ENCODE measurements at places on chromosomes 12 and 14. TPM values are rescaled to one million over a fixed set of nuclear protein-coding genes. Genes with fewer than 3 reads are reported as not detected.

GRCh38 chr14:101903111-101903561, 61.2 kb upstream of the DYNC1H1 start:
- no peak for DNase-seq

GRCh38 chr14:94617988-94618822, 6.0 kb downstream of the SERPINA3 start:
- DNase-seq: no peak

OR4E2 gene
- total RNA-seq: not detected

DNA sequence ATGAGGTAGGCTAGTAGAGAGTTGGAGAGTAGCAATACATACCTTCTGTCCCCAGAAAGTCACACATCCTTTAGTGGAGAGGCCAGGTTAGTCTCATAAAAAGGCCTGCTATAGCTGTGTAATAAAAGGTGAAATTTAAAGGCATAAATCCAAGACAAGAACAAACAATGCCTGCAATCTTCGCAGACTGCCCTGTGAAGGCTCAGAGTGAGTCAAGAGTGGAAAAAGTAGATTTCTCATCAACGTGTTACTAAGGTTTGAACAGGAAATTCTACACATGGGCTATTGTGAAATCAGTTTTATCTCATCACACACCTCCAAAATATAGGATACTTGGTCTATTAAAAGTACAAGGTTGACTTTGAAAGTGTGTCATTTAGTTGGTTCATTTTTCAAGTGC, at the start of gene KLRC1:
Gene KLRC1 (minus strand): TSS at position 222 of the 400 bp plus-strand sequence. CDS start 2,221 bp downstream, outside the sequence.
- no peak for DNase-seq

GRCh38 chr12:132219323-132219722, 75.1 kb downstream of the NOC4L start:
- no peak for DNase-seq

ARHGDIB gene
- total RNA-seq: 17.2 TPM

PKP2 gene
- 21.7 TPM for total RNA-seq

- no peak for DNase-seq
These were observed 110.2 kb downstream of the DPF3 start for GRCh38 chr14:72783741-72784140.

DNA sequence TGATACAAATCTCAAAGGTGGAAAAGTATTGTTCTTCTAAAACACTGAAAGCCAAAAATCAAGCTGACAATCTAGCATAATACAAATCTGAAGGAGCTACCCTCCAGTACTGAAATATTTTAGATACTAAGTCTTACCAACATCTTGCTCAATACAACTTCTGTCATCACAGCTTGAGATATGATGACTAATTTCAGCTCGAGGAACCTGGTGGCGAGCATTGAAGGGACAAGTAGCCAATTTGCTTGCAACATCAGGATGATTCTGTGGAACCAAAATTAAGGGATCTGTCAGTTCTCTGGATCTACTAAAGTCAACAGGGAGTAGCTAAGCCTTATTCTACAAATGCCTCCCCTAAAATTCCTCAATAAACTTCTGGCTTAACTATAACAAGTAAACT, 10.4 kb downstream of the GTSF1 start:
- DNase-seq: no peak

- no peak for DNase-seq
These were observed 48.9 kb downstream of the HRK start for GRCh38 chr12:116832353-116832752.

DNA sequence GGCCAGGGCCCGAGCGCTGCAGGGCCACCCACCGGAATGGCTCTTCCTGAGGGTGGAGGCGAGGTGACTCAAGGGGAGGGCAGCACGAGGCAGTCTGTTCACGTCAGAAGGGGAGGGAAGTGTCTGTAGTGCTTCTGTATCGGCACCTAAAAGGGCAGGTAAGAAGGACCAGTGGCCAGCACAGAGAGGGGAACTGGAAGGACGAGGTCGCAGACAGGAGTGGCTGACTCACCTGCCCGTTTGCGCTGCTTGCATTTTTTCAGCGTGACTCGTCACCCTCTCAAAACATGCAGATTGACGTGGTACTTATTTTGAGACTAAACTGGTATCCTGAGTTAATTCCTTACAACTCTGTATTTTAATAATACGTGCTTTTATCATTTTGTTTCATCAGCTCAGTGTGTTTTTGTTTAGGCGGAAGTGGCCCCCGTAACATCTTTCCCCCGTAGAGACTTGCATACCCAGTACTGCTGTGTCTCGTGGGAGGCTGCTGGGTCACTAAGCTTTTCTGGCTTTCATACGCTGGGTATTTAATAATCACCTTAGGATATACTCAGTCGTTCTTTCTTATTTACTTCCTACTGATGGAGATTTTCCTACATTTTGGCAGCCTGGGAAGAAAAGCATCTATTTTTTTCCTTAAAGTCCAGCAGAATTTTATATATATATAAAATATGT, 26.4 kb downstream of the SFSWAP start:
- DNase-seq: no peak

NOPCHAP1 gene
- 9.3 TPM for total RNA-seq

DNA sequence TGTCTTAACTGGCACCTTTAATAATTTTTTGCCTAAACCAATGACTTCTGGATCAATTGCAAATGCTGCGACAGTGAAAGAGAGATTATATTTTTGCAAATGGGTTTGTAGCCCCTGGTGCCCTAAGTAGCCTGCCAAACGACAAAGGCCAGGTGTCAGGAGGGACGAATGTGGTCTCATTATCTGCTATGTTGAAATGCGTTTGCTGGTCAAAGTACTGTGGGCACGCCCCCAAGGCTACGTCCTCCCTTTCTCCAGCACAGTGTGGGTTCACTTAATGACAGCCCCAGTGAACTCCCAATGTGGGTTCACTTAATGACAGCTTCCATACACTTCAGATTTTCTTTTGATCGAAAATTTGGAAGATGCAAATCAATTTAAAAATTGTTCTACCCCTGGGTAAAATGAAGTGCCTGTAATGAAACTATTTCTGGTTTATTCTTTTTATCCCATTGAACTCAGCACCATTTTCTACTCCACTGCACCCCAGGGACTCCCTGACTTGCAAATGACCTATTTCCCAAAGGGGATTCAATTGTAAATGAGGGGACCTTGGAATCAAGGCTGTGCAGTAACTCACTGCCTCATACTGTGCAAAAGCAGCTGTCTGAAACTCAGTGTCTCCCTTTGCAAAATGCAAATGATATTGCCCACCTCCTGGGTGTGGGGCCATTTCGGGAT, 1.4 kb downstream of the SERPINA11 start:
- DNase-seq: no peak

MEG3 gene
- 4.0 TPM for total RNA-seq

- no peak for DNase-seq
These were observed 727.6 kb downstream of the VRK1 start for GRCh38 chr14:97524589-97525319.

DNA sequence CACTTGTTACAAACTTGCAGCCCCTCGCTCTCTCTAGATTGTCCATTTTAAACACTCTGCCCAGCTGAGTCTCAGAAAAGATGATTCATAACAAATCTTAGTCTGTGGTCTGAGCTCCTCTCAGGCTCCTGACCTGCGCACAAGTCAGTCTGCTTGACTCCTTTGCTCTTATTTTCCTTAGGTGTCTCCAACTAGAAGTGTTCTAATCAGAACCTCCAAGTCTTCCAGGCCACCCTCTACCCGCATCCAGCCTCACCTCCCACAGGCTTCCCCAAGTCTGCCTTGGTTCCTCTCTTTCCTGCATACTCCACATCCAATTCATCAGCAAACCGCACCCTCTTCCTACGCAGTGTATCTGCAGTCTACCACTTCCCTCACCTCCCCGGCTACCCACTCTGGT, 42.4 kb upstream of the BDKRB2 start:
- DNase-seq: no peak

GRCh38 chr12:116595186-116595585, 36.0 kb downstream of the MAP1LC3B2 start:
- no peak for DNase-seq

DNA sequence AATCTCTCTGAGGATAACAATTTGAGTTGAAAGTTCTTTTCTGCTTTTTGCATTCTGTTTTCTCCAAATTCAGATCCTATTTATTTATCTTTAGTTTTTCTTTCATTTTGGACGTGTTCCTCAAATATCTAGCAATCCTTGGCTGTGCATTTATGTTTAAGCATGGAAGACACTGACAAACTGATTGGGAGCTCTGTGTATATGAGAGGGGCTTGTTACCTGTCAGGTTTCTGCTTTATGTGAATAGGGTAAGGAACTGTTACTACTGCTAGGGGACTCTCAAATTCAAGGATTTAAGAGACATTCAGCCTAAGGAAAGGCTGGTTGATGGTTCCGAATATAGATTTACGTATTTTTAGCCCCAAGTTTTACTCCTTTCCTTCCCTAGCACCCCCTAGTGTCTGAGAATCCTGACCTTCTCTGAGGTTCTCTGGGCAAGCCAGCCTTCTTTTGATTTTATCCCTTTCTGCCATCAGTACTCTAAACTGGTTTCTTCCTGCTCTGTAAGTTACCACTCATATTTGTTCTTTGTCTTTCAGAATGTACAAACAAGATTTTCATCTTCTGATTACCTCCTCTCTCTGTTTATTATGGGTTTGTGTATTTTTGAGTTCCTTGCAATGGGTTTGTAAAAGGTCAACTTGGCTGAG, 30.5 kb downstream of the YLPM1 start:
- DNase-seq: no peak

KLRD1 gene
- 2.3 TPM for total RNA-seq

RIPK3 gene
- total RNA-seq: 21.4 TPM

DNA sequence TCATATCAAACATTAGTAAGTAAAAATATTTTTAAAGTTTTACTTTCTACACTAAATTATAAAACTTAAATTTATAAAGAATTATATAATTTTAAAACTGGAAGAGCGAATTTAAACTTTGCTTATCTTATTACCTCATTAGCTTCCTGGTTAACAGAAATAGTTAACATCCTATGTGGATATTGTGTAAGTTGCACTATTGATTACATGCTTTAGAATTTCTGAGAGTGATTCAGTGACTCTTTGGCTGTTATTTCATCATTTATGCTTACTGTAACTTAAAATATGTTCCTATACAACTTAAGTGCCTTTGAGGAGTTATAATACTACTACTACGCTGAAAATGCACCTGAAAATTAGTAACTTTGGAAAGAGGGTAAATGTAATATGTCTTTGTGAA, 101.4 kb downstream of the FOXA1 start:
- no peak for DNase-seq

DNA sequence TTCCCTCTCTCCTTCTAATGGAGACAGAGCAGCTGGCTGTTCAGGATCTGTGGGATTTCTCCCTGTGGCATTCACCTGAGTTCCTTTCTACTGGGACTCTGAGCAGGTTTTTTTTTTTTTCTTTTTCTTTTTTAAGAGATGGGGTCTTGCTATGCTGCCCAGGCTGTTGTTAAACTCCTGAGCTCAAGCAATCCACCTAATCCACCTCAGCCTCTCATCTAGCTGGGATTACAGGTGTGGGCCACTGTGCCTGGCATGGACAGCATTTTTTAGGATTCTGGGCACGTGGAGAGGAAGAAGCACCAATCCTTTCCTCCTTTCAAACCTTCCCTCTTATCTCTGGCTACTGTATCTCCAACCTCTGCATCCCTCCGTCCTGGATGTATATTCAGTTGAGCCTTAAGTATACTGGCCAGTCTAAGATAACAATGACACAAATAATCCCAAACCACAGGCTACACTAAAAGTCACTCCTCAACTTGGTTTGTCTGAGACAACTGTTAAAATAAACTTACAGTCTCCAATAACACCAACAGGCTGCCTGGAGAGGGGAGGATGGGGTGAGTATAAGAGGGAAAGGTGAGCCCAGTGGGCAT, 16.4 kb upstream of the CELA1 start:
- no peak for DNase-seq

- DNase-seq: no peak
These were observed 5.6 kb downstream of the NTN4 start for GRCh38 chr12:95784915-95785314.

CLEC2B gene
- 6.0 TPM for total RNA-seq

DNA sequence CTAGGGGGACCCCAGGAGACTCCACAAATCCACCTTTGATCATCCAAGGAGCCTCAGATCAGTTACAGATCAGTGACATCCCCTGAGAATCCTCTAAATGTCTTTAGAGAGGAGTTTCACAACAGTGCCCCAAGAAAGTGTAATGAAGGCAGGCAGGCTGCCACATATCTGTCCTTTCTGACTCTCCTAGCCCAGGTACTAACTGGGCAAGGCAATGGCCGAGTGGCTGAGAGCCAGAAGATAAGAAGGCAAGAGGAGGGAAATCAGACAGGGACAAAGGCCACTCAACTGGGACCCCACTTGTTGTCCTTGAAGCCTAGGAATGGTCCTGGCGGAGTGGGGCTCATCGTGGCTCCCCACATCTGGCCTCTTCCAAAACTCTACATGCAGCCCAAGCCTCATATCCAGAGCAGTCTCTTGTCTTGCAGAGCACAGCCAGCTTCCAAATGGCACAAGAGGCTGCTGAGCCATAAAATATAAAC, 11.6 kb downstream of the ACTN1 start:
- no peak for DNase-seq

RBP5 gene
- 1.3 TPM for total RNA-seq

DNA sequence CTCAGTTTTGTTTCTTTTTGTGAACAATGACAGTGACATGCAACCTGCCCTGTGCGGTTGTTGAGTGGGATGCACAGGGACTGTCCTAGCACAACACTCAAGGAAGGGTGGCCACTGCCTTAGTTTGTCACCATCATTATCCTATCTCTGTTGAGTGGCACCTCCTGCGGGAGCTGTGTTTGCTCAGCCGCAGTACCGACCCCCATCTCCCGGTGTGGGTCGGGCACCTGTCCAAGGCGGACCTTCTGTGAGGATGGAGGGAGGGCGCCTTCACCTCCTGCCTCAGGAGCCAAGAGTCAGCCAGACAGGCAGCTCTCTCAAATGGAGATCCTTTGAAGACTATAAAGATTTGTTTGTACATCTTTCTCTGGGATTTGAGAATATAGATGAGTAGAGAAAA, 142.1 kb downstream of the TSPAN9 start:
- no peak for DNase-seq

- DNase-seq: no peak
These were observed 154.3 kb downstream of the CEP83 start for GRCh38 chr12:94305130-94305957.

GRCh38 chr14:100286484-100287191, 19.6 kb downstream of the SLC25A29 start:
- no peak for DNase-seq

KRT82 gene
- not detected for total RNA-seq

ASCL1 gene
- not detected for total RNA-seq

- no peak for DNase-seq
These were observed 10.6 kb upstream of the TNFRSF1A start for GRCh38 chr12:6352193-6353173.

SETD3 gene
- total RNA-seq: 65.4 TPM

SLCO1C1 gene
- total RNA-seq: not detected

DNA sequence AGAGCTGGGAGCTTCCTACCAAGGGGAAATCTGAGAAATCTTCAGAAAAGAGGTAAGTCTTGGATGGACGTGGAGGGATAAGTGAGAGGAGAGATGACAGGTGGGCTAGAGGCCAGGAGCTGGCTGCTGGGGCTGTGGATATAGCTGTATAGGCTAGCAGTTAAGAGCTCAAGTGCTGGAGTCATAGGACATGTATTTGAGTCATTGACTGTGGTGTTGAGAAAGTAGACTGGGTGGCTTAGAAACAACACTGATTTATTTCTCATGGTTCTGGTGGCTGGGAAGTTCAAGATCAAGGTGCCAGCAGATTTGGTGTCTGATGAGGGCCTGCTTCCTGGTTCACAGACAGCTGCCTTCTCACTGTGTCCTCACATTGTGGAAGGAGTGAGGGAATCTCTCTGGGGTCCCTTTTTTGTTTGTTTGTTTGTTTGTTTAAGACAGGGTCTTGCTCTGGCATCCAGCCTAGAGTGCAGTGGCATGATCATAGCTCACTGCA, 151.1 kb upstream of the FUT8 start:
- no peak for DNase-seq

SLCO1A2 gene
- not detected for total RNA-seq
